Fibroblast of the aortic adventitia (primary cell): ENCODE measurements at places on chromosomes 12 and 14.

GRCh38 chr14:45868377-45868776, 615.4 kb upstream of the MIS18BP1 start:
- DNase-seq = no peak

DNA sequence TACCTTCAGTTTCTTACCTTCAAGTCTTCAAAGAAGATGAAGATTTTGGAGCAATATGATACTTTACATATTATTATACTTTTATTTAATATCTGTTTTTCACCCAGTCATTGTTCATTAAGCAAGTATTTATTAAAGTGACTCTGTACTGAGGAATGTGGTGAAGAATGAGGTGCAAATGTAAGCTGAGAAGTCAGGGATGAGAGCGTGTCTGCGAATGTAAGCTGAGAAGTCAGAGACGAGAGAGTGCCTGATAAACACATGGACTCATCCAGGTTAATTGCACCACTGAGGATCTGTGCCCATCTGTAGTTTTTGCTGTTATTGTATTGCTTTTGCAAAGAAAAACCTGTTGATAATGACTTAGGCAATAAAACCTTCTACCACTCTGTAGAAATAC, 211.9 kb upstream of the FAR2 start:
- peak; percentile 43 for DNase-seq

- peak; percentile 18 for DNase-seq
These were observed 158.6 kb downstream of the ANO4 start for GRCh38 chr12:100953217-100953616.

- no peak for DNase-seq
These were observed 244.2 kb downstream of the DPF3 start for GRCh38 chr14:72649603-72650227.

- no peak for DNase-seq
These were observed 445.5 kb downstream of the KCNH5 start for GRCh38 chr14:62599616-62600385.

- no peak for DNase-seq
These were observed 12.6 kb downstream of the SLC25A29 start for GRCh38 chr14:100293497-100294212.

DNA sequence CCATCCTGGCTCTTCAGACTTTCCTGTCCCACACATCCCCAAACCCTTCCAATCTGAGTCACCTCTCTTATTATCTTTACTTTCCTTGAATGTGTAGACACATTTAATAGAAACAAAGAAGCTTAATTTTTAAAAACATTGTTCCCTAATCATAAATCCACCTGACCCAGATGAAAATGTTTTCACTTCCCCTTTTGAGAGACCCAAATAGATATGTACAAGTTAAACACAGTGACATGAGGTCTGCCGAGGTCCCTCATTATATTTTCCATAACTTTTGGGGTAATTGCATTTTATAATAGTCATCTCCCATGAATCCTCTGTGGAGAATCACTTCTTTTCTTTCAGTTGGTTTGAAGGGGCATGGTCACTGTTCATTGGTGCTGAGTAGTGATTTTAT, 191.1 kb downstream of the GRIN2B start:
- no peak for DNase-seq

DNA sequence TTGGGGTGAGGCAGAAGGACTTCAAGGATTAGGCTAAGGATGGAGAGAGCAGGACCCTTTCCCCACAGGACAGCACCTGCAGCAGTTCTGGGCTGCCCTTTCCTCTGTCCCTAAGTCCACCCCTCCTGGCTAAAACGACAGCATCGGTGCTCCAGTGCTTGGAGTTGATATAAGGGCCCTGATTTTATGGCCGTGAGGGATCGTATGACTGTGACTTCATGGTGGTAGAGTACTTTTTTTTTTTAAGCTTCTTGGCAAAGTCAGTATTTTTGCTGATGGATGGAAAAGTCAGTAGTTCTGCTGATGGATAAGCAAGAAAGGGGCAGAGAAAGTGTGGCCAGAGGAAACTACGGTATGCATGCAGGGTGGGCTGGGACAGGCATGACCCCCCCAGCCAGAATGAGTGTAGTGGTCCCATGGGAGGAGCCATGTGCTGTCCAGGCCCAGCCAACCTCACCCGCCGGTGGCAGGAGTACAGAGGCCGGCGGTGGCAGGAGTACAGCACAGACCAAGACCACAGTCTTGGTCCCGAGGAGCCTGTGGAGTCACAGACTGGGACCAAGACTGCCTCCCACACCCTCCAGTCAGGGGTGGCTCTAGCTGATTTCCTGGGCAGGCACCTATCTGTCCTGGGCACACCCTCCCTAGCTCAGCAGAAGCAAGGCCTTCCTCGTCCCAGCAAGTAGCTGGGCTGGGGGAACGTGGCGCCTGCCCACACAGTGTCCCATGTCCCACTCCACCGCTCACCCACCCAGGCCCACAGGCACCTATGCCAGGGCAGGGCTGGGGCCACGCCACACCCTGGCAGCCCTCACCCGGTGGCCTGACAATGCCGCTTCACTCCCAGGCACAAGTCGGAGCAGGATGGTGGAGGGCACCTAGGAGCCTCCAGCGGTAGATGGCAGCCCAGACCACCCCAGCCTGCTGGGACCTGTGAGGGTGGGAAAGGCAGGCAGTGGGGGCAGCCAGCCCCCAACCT, 46.3 kb downstream of the CCDC88C start:
- DNase-seq = no peak

GRCh38 chr14:98404811-98405210, 867.2 kb downstream of the BCL11B start:
- no peak for DNase-seq

GRCh38 chr12:110134691-110135411, 10.7 kb downstream of the IFT81 start:
- DNase-seq = peak; percentile 76
